Thyroid gland (tissue), 4 donors: ENCODE measurements at places on chromosomes 1 and 21. TPM values are rescaled to one million over a fixed set of nuclear protein-coding genes. Genes with fewer than 3 reads are reported as not detected.

DNA sequence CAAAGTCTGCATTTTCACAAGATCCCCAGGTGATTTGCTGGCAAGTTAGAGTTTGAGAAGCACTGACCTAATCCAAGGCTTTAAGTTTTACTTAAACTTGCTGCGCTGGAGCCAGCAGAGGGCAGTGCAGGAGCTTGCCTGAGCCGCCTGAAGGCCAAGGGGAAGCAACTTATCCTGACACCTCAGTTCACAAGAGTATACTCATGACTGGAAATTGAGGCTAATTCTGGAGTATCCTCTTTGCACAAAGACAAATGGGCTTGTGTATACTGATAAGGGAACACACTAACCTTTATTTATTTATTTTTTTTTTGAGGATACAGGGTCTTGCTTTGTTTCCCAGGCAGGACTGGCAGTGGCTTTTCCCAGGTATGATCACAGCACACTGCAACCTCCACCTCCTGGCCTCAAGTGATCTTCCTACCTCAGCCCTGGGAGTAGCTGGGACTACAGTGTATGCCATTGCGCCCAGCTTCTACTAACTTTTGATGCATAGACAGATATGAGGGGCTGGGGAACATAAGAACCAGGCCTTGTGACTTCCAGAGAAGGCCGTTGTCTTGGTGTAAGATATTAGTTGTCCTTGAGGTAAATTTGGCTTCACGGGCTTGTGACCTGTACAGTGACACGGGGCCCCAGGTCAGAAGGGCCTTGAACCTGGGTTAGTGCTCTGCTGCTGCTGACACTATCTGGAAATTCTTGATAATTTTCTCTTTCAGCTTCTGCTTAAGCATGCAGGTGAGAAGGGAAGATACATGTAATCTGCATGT is 29.0 kb upstream of the SLAMF1 start:
- peak; percentile 62 for DNase-seq

The REN gene
- not detected for total RNA-seq

The MEX3A gene
- 1.8 TPM for total RNA-seq

DNA sequence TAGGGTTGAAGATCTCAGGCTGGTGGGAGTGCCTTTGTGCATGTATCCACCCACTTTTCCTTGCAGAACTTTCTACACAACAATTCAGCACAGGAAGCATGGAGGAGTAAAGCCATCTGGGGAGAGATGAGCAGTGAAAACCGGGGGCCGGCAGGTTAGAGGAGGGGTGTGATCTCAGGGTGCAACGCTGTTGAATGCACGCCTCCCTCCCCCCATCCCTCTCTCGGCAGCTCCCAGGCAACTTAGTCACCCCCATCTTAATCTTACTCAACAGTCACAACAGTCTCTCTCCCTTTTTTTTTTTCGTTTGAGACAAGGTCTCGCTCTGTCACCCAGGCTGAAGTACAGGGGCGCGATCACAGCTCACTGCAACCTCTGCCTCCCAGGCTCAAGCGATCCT is 16.6 kb upstream of the ABCG1 start:
- DNase-seq: no peak

The AMPD1 gene
- not detected for total RNA-seq
